Endothelial cell (in vitro differentiated cells): ENCODE measurements at places on chromosomes 4 and X.

DNA sequence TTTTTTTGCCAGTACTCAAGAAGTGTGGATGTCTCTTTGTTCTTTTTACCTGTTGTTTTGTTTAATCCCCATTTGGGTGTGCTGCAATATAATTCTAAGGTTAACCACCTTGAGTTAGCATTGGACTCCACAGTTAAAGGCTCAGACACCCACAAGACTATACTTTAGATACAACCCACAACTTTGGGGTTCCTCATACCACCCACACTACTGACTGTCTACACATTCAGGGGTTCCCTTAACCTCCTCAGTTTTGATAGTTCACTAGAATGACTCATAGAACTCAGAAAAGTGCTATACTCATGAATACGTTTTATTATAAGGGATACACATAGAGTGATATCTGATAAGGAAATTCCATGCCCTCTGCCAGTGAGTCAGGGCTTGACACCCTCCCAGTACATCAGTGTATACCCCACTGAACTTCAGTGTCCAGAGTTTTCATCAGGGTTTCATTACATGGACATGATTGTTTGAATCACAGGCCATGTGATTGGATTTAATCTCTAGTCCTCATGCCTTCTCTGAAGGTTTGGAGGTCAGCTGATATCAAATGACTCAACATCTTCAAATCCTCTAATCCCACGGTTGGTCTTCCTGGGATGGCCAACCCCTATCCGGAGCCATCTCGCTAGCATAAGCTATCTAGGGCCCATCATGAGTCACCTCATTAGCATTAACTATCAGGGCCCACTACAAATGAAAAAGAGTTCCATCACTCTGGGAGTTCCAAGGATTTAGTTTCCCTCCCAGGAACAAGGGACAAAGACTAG is 357.7 kb upstream of the EMCN start:
- DNase-seq = no peak

- DNase-seq = no peak
Observed at GRCh38 chrX:131739823-131740222, 195.9 kb downstream of the OR13H1 start.

DNA sequence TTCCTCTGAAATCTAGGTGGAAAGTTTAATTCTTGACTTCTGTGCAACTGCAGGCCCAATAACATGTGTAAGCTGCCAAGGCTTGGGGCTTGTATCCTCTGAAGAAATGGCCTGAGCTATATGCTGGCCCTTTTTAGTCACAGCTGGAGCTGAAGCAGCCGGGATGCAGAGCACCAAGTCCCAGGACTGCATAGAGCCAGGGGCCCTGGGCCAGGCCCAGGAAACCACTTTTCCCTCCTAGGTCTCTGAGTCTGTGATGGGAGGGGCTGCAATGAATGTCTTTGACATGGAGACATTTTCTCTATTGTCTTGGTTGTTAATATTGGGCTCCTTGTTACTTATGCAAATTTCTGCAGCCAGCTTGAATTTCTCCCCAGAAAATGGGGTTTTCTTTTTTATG is 588.5 kb downstream of the CENPC start:
- no peak for DNase-seq

DNA sequence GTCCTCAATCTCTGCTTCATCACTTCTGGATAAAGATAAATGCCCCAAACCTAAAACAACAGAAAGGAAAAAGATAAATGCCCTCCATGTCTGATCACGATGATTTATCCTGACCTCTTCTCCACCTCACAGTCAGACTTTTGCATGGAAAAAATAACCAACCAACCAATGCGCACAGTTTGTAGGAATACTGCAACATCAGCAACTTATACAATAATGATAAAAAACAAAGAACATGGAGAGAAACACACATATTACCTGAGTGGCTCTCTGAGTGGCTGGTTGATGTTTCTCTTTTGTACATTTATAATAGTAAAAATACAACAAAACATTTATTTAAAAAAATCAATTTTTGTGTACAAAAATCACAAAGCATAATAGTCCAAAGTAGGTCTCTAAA is 93.0 kb upstream of the PUDP start:
- no peak for DNase-seq

- DNase-seq = no peak
Observed at GRCh38 chrX:110142096-110142495, 139.2 kb downstream of the TMEM164 start.

DNA sequence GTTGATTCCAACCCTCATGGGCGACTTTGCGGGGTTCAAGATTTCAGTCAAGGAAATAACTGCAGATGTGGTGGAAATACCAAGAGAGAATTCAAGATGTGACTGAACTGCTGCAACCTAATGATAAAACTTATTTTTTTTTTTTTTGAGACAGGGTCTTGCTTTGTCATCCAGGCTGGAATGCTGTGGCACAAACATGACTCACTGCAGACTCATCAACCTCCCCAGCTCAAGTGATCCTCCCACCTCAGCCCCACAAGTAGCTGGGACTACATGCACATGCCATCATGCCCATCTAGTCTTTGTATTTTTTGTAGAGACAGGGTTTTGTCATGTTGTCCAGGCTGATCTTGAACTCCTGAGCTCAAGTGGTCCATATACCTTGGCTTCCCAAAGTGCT is 19.5 kb upstream of the WDFY3 start:
- no peak for DNase-seq
